Mucosa of gallbladder (tissue), 1 donor: ENCODE measurements at places on chromosomes 2 and 18. TPM values are rescaled to one million over a fixed set of nuclear protein-coding genes. Genes with fewer than 3 reads are reported as not detected.

ARPC2 gene
- total RNA-seq, result 239 TPM

GRCh38 chr18:48728204-48728833 lies 189.5 kb downstream of the CTIF start:
- DNase-seq, result no peak

GRCh38 chr18:2855560-2856350 lies 8.9 kb downstream of the EMILIN2 start:
- no peak for DNase-seq

- DNase-seq, result no peak
These were observed 35.4 kb downstream of the STAT4 start for GRCh38 chr2:191115391-191115790.

DNA sequence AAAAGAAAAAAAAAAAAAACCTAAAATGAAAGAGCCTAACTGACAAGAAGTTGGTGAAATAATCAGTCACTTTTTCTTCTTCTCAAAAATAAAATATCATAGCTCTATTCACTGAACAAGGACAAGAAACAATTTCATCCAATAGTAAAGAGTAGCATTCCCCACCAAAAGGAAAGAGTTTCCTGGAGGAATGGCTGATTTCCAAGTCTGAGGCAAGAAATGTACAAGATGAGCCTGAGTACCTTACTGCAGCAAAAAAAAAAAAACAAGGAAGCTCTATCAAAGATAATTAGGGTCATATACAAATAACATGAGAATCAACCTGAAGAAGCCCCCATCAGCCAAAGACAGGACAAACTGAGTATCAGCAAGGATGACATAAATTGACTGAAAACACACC lies 11.5 kb downstream of the ROCK1 start:
- no peak for DNase-seq

- no peak for DNase-seq
These were observed 32.1 kb downstream of the FBXO48 start for GRCh38 chr2:68434981-68435380.
